ENCODE measurements at places on chromosomes 16 and 17.

DNA sequence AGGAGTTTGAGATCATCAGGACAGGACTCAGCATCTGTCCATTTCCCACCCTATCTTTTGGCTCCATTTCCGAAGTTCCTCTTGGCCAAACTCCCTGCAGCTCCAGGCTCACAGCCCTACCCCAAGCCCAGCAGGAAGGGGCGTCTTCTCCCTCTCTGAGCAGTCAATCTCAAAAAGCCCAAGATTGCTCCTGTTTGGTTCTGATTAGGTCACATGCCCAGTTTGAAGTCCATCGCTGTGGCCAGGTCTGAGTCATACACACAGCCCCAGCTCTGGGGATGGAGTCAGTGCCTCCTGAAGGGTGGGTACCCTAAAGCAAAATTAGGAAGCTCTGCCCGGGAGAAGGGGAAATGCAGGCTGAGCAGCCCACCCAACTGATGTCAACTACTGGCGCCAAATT lies 23.9 kb downstream of the SNX20 start:
- peak; percentile 14 for DNase-seq

DNA sequence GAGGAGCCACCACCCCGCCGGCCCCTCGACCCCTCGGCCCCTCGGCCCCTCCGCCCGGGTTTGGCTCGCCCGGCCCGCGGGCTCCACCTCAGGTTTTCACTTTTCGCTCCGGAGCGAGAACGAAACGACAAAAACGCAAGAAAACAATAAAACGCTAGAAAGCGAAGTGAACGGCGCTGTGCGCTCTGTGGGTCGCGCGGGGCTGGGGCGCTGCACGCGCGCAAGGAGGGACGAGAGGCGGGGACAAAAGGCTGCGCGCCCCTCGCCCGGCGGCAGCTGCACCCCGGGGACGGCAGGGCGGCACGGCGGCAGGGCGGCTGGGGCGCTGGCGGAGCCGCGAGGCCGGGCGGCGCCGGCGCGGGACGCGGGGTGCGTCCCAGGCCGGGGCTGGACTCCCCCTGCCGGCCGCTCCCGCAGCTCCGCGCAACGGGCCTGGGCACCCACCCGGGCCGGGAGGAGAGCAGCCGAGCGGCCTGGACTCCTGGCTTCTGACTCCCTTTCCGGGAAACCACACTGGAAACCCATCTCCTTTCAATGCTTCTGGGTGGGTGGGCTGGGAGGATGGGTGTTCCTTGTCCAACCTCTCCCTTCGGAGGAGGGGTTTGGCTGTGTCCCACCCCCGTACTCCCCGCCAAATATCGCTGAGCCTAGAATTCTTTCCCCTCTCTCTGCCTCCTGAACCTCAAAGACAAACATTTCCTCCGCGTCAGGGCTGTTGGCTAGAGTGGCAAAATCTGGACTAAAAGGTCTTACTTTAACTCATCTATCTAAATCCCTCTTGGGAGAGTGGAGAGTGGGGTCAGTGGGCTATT lies 9.9 kb downstream of the TBX2 start:
- DNase-seq, result peak; percentile 68

DNA sequence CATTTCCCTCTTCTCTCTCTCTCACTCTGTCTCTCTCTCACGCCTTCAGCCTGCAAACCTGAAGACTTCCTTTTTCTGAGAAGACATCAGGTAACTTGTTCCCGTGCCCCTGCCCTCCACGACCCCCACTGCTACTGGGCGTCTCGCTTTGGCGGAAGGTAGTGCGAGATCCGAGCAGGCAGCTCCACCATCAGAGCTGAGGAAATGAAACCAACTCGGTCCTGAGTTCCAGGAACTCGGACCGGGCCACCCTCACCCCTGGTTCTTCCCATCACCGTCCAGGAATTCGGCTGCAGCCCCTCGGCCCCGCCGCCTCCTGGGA lies 585 bp downstream of the MLKL start:
- peak; percentile 20 for DNase-seq

- DNase-seq, result peak; percentile 52
Measured at GRCh38 chr17:38851434-38851833, 2.1 kb downstream of the RPL23 start.

- no peak for DNase-seq
Measured at GRCh38 chr17:34827008-34827407, 134.3 kb downstream of the CCT6B start.

- no peak for DNase-seq
Measured at GRCh38 chr17:15470536-15470935, 3.1 kb upstream of the CDRT4 start.

DNA sequence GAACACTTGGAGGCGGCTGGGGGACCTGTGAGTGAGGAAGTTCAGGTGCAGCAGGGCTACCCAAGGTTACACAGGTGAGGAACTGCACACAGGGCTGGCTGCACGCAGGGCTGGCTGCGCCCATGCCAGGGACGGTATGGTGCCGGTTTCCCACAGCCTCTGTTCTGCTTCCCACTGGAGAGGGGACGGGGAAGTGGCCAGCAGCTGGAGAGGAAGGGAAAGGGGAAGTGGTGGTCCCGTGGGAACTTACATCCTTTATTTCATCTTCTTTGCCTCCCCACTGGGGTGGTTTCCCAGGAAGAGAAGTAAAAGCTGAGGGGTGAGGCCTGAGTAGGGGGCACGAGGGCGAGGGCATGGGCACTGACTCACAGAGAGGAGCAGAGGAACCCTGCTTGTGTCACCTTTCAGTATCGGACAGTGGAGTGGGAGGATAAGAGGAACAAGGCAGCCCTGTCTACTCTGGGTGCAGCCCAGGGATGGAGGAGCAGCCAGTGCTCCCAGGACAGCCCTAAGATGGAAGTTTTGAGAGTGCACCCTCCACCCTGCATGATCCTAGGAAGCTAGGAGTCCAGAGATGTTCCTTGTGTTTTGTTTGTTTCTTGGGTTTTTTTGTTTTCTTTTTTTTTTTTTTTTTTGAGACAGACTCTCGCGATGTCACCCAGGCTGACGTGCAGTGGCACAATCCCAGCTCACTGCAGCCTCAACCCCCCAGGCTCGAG lies 25.5 kb upstream of the CDH1 start:
- no peak for DNase-seq

DNA sequence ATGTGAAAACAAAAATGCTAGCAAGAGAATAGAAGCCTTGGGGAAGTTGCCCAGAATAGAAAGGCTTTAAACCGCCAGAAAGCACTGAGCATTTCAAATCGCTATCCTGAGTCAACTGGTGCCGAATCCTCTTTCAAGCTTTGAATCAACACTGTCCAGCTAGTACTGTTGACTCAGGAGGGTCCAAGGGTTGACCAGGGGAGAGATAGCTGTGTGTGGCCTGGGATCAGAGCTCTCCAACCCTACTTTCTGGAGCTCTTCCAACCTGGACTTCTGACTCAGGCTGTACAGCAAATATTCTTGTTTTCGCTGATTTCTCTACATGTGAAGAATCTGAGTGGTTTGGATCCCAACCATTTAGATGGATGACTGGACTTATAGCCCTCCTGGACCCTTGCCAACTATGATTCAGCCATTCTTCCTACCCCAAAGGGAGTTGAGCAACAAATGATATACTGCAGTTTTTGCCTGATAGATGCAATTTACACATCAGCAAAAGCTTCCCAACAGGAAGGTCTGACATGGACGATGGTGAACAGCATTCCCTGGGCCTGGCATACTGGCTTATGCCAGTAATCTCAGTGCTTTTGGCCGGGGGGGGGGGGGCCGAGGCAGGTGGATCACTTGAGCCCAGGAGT lies 154.0 kb upstream of the SDK2 start:
- DNase-seq, result peak; percentile 93

DNA sequence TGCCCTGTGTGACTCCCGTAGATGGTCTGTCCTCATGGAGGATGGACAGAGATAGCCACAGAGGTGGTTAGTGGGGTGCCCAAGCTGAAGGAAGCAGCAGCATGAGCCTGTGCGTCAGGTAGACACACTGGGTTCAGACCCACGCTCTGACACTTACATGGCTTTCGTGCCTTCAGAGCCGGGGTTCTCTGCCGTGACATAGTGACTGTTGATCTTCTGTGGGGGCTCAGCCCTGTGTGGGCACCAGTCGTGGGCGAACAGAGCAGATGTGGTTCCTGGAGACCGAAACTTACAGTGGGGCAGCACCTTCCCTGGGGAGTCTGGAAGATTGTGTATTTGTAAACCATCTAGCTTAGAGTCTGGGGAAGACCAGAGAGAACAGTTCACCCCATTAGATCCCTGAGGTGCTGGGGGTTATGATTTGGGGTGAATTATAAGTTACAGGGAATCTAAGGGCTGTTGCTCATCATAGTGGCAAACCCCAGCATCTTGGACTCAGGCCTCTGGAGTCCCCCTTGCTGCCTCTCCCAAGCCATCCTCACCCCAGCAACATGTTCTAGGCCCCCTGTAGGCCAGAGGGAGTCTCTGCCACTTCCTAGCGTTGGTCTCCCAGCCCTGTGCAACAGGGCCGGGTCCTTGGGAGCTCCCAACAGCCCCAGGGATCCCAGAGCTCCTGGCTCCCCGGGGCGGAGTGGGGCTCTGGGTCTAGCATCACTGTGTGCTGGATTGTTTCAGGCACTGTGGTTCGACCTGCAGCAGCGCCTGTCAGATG lies 28.6 kb downstream of the NECAB2 start:
- no peak for DNase-seq

DNA sequence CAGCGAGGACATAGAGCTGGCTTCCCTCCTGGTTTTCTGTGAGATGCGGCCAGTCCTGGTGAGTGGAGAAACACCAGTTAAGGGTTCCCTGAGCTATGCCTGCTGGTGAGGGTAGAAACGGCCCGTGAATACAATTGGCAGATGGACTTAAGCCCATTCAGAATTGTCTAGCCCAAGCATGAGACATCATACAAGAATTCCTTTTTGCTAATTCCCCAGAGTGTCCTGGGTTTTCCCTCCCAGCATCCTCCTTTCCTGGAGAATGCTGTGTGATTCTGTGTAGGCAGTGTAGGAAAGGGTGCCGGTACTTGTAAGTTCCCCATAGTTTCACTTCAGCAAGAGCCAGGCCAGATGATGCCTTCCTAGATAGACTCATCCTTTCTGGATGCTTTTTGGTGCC lies 65.1 kb downstream of the SDR42E1 start:
- DNase-seq, result no peak

DNA sequence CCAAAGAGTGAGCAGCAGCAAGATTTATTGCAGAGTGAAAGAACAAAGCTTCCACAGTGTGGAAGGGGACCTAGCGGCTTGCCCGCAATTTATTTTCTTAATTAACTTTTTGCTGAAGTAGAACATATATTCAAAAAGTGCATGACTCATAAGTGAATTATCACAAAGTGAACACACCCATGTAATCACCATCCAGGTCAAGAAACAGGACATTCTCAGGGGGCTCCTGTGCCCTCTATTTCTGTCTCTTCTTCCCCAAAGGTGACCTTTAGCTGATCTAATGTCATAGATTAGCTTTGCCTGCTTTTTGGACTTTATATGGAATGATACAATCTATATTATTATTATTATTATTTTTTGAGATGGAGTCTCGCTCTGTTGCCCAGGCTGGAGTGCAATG lies 19.9 kb downstream of the ERAL1 start:
- no peak for DNase-seq

DNA sequence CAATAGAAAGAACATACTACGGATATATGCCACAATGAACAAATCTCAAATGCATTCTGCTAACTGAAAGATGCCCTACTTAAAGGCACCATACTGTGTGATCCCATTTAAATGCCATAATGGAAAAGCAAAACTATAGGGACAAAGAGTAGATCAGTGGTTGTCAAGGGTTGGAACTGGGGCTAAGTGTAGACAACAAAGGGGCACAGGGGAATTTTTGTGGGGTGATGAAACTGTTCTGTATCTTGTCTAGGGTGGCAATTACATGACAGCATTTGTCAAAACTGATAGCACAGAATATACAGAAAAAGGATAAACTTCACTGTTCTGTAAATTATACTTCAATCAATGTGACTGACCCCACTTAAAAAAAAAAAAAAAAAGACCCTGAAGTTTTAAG lies 17.7 kb downstream of the GFOD2 start:
- DNase-seq, result no peak

DNA sequence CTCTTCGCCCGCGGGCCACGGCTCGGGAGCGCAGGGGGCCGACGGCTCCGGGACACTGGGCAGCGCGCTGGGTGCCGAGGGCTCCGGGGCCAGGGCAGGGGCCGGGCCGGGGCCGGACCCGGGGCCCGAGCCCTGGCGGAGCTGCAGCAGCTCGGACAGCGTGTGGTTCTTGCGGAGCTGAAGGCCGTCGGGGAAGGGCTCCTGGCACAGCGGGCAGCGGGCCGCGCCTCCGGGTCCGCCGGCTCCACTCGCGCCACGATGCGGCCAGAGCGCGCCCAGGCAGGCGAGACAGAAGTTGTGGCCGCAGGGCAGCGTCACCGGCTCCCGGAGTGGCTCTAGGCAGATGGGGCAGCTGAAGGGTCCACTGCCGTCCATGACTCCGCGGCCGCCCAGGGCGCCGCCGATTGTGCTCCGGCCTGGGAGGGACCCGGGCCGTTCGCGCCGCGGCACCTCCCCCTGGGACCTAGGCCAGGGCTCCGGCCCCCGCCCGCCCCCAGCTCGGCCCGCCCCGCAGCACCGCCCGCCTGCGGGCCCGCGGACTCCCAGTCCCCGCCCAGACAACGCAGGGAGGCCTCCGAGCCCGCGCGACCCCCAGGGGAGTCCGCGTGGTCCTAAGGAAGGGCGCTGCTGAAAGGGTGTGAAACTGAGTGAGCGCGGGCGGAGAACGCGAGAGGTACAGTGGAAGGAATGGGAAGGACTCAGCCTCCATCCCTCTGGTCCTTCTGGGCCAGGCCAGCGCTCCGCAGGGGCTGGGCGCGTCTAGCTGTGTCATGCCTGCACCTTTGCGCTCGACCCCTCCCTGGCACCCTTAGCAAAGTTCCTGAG lies at the start of gene TRIM47:
Gene TRIM47, minus strand, starts transcription at position 408 of the 825 bp plus-strand sequence. Its CDS starts 33 bp downstream, at position 375.
- peak; percentile 51 for DNase-seq

- no peak for DNase-seq
Measured at GRCh38 chr16:7390974-7391373, 58.3 kb downstream of the RBFOX1 start.

DNA sequence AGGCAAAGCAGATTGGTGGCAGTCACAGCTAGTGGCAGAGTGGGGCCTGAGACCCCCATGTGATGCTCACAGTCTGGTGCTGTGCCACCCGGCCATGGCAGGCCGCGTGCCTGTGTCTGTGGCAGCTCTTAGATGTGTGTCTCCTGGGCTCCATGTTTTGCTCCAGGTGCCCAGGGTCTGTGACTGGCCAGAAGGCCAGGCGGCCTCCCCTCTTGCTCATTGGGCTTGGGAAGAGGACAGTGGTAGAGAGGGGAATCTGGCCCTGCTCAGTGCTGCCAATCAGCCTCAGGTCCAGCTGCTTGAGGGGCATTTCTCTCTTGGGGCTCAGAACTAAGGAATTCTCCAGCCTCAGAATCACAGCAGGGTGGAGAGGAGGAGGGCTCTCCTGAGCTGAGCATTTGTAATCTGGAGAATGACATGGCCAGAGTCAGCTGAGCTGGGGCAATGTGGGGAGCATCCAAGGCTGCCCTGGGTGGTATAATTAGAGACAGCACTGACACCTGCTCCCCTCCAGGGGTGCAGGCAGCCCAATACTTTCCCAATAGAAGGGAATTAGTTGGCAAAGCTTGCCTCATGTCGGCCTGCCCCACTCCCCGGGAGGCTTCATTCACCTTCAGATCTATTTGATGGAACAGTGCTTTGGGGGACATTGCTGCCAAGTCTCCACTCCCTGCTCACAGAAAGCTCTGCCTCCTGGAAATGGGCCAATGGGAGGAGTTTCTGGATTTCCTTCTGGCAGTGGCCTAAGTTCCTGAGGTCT lies 2.7 kb upstream of the LASP1NB start:
- DNase-seq, result peak; percentile 65
